Trophoblast cell (in vitro differentiated cells and primary cell): ENCODE measurements at places on chromosomes 2 and 18.
A peak's percentile ranks its signal among the peaks of the same experiment; 100 is the strongest.

GRCh38 chr2:107595285-107595684 is 231.4 kb upstream of the RGPD4 start:
- DNase-seq, result no peak
- no peak overlapping the region for H3K4me3 ChIP-seq
- H3K4me1 ChIP-seq, result no peaks in the 10 kb centered on the region

DNA sequence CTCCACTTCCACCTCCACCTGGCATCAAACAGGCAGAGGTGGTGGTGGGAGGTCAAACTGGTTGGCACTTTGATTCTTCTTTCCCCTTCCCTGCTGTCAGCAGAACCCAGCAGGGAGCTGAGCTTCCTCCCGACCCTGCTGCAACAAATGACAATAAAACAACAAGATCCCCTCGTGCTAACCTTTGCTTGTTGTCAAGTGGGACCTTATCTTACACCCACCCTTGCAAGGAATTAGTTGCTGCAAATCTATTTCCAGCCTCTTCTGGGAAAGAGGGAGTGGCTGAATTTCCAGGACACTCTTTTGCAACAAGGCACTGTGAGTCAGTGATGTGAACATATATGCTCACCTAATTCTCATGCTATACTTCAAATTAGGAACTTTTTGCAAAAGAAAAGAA is 655.1 kb downstream of the DSC3 start:
- no peak for DNase-seq
- no peaks in the 10 kb centered on the region for H3K36me3 ChIP-seq
- no peak overlapping the region for H3K27ac ChIP-seq
- H3K27me3 ChIP-seq, result no peaks in the 10 kb centered on the region
- H3K4me1 ChIP-seq, result no peaks in the 10 kb centered on the region
- H3K4me3 ChIP-seq, result no peak overlapping the region

- H3K4me1 ChIP-seq, result no peaks in the 10 kb centered on the region
- no peaks in the 10 kb centered on the region for H3K27me3 ChIP-seq
- no peak overlapping the region for H3K4me3 ChIP-seq
- no peaks in the 10 kb centered on the region for H3K36me3 ChIP-seq
Observed at GRCh38 chr2:225378984-225379383, 20.5 kb upstream of the NYAP2 start.

- peak overlapping the region; percentile 44 for H3K4me3 ChIP-seq
- no peak overlapping the region for H3K27ac ChIP-seq
- H3K27me3 ChIP-seq, result no peaks in the 10 kb centered on the region
- H3K36me3 ChIP-seq, result no peaks in the 10 kb centered on the region
- DNase-seq, result no peak
- H3K4me1 ChIP-seq, result no peaks in the 10 kb centered on the region
Observed at GRCh38 chr2:73700661-73701447, 36.3 kb downstream of the TPRKB start.

GRCh38 chr2:214574084-214574781 is 163.4 kb downstream of the VWC2L start:
- no peaks in the 10 kb centered on the region for H3K4me1 ChIP-seq
- no peak for DNase-seq
- no peak overlapping the region for H3K27ac ChIP-seq
- H3K4me3 ChIP-seq, result no peak overlapping the region
- no peaks in the 10 kb centered on the region for H3K27me3 ChIP-seq

GRCh38 chr2:88307817-88308216 is 137.7 kb downstream of the THNSL2 start:
- H3K4me1 ChIP-seq, result no peaks in the 10 kb centered on the region
- no peaks in the 10 kb centered on the region for H3K36me3 ChIP-seq
- peak; percentile 20 for DNase-seq

GRCh38 chr2:128269063-128269989 is 49.3 kb downstream of the HS6ST1 start:
- H3K36me3 ChIP-seq, result peaks cover 10% of the 10 kb centered on the region
- no peaks in the 10 kb centered on the region for H3K4me1 ChIP-seq
- DNase-seq, result no peak
- H3K4me3 ChIP-seq, result peak overlapping the region; percentile 34
- H3K27ac ChIP-seq, result no peak overlapping the region
